Pons (tissue), 1 donor: ENCODE measurements at places on chromosomes 13 and 19.

DNA sequence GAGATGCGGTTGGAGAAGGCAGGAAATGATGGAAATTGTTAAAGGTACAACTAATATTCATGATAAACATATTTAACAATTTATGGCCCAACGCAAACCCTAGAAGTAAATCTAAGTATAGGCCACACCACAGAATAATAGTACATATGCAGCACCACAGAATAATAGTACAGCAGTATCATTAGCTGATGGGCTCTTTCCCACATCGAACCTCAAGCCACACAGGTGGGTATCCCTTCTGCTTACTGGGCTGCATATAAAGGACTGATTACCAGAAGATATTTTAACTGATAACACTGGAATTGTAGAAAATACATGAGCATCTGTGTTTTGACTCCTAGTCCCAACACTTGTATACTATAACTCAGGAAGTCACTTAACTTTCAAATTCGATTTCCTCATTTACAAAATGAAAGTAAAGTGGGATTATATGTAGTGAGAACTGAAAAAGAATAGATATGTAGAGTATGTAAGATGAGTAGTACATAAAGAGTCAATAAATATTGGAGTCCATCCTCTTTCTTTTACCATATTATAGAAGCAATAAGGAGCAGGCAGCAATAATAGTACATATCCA lies 91.5 kb downstream of the TSC22D1 start:
- no peak for DNase-seq

GRCh38 chr19:56076498-56076897 lies 44.6 kb downstream of the ZNF787 start:
- DNase-seq, result peak; percentile 35

DNA sequence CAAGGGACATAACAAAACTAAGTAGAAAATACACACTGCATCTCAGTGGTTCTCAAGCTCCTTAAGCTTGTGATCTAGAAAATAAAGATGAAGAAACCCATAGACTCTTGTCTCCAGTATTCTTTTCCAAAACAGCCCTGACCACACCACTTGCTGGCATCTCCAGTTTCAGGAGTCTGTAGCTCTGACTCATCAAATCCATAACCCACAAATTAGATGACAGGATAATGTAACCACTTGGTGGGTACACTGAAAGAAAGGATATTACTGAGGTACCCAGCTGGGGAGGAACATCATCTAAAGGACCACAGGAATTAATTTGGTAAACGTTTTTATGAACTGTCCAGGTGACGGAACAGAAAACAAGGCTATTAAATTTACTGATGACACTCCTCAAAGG lies 214.7 kb downstream of the VWA8 start:
- DNase-seq, result no peak

GRCh38 chr19:45139286-45140143 lies 21.3 kb downstream of the NKPD1 start:
- DNase-seq, result no peak

- no peak for DNase-seq
These were observed 1.6 kb downstream of the SLC25A30 start for GRCh38 chr13:45416516-45417128.
